ENCODE measurements at places on chromosomes 7 and 10.

DNA sequence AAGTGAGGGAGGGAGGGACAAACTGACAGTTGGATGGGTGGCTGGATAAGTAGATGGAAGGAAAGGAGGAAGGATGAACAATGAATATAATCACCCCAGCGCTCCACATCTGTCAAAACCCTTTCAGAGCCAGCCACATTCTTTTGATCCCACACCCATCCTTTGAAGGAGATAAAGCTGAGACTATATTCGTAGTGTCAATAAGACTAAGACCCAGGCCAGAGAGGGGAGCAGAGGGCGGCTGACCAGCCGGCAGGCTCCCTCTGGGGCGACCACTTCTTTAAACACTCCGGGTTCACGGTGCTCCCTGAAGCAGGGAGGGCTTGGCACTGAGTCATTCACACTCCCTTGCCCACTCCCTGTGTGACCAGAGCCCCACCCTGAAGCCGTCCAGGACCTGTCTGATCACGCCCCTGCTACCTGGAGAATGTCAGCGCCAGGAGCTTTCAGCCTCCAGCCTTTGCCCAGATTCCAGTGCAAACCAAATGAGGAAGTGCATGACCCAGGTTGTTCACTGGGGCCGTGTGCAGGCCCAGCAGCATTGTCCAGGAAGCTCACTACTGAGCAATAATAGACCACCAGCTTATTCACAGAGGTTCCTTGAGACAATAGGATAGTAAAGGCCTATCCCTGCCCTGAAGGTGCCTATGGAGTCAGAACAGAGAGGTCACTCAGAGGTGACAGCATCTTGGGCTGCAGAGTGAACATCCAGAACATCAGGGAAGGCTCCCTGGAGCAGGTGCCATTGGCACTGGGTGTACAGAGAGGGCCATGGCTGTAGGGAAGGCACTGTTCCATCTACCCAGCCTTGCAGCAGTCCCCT is 34.4 kb downstream of the UNC5B start:
- DNase-seq, result no peak

GRCh38 chr10:122362621-122363020 is 11.9 kb upstream of the PLEKHA1 start:
- no peak for DNase-seq

- no peak for DNase-seq
Measured at GRCh38 chr10:123766761-123767160, 100.6 kb downstream of the GPR26 start.

GRCh38 chr10:72879245-72879644 is 14.3 kb upstream of the OIT3 start:
- no peak for DNase-seq

- peak; percentile 35 for DNase-seq
Measured at GRCh38 chr10:127243490-127244272, 47.3 kb upstream of the INSYN2A start.

DNA sequence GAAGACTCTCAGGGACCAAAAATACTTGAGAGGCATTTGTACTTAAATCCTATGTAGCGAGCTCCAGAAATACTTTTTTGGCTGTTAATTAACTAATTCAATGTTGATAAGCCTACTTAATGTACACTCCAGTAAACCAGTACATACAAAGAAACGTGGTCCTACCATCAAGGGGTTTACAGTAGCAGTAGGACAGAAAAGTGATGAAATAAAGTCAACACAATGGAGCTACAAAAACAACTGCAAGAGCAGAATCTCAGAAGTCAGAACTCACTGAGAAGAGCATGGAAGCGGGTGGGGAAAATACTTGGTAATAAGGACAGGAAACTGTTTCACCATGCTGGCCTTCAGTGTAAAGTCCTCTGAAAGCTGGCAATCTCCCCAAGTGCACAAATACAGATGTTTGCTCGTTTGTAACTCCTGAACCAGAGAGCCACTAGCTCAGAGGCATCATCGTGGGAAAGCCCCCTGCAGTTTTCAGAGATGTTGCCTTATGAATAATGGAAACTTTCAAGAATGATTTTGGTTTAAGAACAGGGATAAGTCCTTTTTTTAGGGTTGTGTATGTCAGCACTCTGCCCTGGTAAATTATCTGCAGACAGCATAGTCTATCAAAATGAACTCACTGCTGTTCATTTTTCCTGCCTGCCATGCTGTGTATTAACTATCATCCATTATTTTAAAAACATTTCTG is 233.2 kb downstream of the SORCS1 start:
- no peak for DNase-seq

Data from T-helper 2 cell (primary cell).